ENCODE measurements at places on chromosomes 3 and 15. TPM values are rescaled to one million over a fixed set of nuclear protein-coding genes. Genes with fewer than 3 reads are reported as not detected.

BBS4 gene
- total RNA-seq, result 30.6 TPM

USP13 gene
- total RNA-seq, result 17.2 TPM

NAA50 gene
- 71.8 TPM for total RNA-seq

NBEAL2 gene
- 16.5 TPM for total RNA-seq

SEMA3B gene
- total RNA-seq, result 9.6 TPM

LEKR1 gene
- 0.59 TPM for total RNA-seq

SKOR1 gene
- 0.27 TPM for total RNA-seq

ASB14 gene
- not detected for total RNA-seq

RNU5B-1 gene
- total RNA-seq, result not detected

PRSS50 gene
- total RNA-seq, result not detected

EFCC1 gene
- 0.13 TPM for total RNA-seq

SLC12A6 gene
- total RNA-seq, result 25.5 TPM

TM2D3 gene
- 46.5 TPM for total RNA-seq

KNL1 gene
- total RNA-seq, result 4.7 TPM

CLDN18 gene
- not detected for total RNA-seq

ZMYND10 gene
- 1.1 TPM for total RNA-seq

SEMA6D gene
- total RNA-seq, result 4.9 TPM

C15orf62 gene
- 0.12 TPM for total RNA-seq

UROC1 gene
- 0.15 TPM for total RNA-seq

CSTA gene
- total RNA-seq, result not detected

CHST2 gene
- 23.1 TPM for total RNA-seq

ANKDD1A gene
- 3.4 TPM for total RNA-seq

DOCK3 gene
- 0.17 TPM for total RNA-seq

ENTPD3 gene
- total RNA-seq, result not detected

UTS2B gene
- 0.17 TPM for total RNA-seq

AQP9 gene
- total RNA-seq, result not detected

BOC gene
- 11.3 TPM for total RNA-seq

Data from chondrocyte (in vitro differentiated cells).